ENCODE measurements at places on chromosomes 7 and 10.

GRCh38 chr7:95599069-95599468 lies 2.8 kb upstream of the PDK4 start:
- peak; percentile 59 for DNase-seq

- DNase-seq: no peak
Measured at GRCh38 chr10:70584909-70585544, 17.5 kb downstream of the PRF1 start.

- DNase-seq: no peak
Measured at GRCh38 chr7:36137258-36137657, 15.8 kb upstream of the EEPD1 start.

DNA sequence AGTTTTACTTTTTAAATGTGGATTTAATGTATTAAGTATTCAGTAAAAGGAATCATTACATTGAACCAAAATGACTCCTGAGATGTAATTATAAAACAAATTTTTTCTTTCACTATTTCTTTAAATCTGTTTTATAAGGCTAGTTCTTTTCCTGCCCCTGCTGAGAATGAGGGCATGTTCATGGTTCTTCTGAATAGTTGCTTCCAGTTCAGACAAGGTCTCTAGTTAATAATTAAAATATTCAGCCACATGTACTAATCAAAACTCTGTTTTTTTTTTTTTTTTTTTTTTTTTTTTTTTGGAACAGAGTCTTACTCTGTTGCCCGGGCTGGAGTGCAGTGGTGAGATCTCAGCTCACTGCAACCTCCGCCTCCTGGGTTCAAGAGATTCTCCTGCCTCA lies 321.2 kb downstream of the DNAJB9 start:
- DNase-seq: no peak

GRCh38 chr10:110323503-110323902 lies 18.8 kb upstream of the SMNDC1 start:
- DNase-seq: no peak

DNA sequence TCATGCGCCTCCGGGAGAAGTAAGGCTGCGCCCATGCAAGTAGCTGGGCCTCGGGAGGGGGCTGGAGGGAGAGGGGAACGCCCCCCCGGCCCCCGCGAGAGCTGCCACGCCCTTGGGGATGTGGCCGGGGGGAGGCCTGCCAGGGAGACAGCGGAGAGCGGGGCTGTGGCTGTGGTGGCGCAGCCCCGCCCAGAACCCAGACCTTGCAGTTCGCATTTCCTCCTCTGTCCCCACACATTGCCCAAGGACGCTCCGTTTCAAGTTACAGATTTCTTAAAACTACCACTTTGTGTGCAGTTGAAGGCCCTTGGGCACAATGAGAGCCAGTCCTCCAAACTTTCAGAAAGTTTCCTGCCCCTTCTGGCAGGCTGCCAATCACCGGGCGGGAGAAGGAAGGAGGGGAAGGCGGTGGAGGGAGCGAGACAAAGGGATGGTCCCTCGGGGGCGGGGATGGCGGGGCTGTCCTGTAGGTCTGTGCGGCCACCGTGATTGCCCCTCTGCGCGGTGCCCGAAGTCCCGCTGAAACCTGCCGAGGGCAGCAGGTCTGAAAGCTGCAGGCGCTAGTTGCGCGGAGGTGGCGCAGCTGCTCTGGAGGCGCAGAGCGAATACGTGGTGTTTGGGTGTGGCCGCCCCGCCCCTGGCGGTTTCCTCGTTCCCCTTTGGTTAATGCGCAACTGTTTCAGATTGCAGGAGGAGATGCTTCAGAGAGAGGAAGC lies 2.1 kb downstream of the VIM start:
- DNase-seq: peak; percentile 63

- DNase-seq: no peak
Measured at GRCh38 chr7:22765609-22766008, 38.6 kb downstream of the IL6 start.

GRCh38 chr7:143974459-143974858 lies 19.8 kb downstream of the OR2F1 start:
- peak; percentile 84 for DNase-seq

GRCh38 chr7:94466516-94466915 lies 43.1 kb upstream of the CASD1 start:
- DNase-seq: no peak

DNA sequence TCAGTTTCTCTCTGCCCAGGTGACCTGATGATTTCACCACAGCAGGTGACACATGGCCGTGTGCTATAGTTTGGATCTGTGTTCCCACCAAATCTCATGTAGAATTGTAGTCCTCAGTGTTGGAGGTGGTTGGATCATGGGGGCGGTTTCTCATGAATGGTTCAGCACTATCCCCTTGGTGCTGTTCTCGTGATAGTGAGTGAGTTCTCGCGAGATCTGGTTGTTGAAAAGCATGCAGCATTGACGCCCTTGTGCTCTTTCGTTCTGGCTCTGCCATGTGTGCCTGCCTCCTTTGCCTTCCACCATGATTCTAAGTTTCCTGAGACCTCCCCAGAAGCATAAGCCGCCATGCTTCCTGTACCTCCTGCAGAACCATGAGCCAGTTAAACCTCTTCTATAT lies 85.2 kb upstream of the C1QL3 start:
- no peak for DNase-seq

DNA sequence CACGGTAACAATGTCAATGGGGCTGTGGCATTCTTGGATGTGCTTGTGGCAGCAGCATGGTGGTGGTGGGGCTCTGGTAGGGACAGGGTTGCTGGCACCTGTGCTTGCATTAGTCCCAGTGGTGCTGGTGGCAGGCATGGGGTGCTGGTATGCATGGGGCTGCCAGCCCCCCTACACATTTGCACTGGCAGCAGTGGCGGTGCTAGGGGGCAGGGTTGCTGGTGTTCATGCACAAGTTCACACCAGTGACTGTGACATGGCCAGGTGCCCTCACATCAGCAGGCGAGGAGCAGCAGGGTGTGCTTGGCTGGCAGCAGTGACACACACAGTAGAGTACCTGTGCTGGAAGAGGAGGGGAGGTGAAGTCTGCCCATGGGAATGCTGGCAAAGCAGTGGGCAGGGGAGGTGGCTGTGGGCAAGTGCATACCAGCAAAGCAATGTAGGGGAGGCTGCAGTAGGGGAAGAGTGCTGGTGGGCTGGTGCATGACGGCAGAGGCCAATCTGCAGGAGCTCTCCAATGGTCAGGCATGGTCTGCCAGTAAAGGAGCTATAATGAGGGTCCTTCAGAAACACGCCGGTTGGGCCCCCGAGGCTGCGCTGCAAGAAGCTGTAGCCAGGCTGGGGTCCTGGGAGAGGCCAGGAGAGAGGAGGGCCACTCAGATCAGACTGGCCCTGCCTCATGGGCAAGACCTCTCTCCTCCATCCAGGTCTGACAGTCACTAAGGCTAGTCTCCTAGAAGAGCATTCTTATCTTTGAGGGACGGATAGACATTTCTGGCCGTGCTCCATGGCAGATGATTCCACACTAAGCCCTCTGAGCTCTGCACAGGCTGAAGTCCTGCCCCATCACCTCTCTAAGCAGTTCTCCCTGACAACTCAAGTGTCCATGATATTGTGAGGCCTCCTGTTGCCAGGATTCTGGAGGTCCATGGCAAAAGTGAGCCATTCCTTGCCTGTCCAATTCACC lies 406.4 kb downstream of the SEMA3D start:
- no peak for DNase-seq

- DNase-seq: no peak
Measured at GRCh38 chr10:12321641-12322040, 27.7 kb upstream of the CAMK1D start.

DNA sequence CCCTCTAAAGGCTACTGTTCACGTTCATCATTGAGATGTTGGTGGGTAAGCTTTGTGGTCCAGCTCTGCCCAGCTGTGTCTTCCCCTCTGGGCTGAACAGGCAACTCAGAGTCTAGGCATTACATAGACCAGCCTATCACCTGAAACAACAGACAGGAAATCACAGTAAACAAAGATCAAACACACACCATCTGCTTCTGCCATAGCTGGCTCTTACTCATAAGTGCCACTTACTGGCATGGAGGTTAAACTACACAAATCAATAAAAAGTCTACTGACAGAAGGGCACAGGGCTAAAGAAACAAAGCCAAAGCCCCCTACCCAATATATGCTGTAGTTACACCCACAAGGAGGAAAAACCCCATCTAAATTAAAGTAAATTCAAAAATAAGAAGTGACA lies 35.0 kb downstream of the SEPTIN14 start:
- DNase-seq: no peak

- DNase-seq: no peak
Measured at GRCh38 chr7:23372611-23373010, 73.5 kb downstream of the MALSU1 start.

- no peak for DNase-seq
Measured at GRCh38 chr10:70162892-70163201, 7.5 kb downstream of the SAR1A start.

- no peak for DNase-seq
Measured at GRCh38 chr7:156466272-156466671, 174.3 kb upstream of the RNF32 start.

DNA sequence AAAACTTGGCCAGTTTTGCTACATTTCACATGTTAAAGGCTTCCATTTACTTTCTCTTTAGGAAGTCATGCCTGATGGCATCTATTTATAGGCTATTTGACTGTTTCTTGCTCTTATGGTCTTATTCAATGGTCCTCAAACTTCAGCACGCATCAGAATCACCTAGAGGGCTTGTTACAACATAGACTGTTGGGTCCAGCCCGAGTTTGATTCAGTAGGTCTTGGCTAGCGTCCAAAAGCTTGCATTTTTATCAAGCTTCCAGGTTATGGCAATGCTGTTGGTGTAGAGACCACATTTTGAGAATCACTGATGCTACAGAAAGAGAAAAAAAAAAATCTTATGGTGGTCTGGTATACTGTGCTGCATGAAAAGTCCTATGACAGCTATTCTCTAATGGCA lies 51.9 kb downstream of the MTPN start:
- DNase-seq: no peak

GRCh38 chr10:31063841-31064240 lies 32.2 kb upstream of the ZNF438 start:
- no peak for DNase-seq

DNA sequence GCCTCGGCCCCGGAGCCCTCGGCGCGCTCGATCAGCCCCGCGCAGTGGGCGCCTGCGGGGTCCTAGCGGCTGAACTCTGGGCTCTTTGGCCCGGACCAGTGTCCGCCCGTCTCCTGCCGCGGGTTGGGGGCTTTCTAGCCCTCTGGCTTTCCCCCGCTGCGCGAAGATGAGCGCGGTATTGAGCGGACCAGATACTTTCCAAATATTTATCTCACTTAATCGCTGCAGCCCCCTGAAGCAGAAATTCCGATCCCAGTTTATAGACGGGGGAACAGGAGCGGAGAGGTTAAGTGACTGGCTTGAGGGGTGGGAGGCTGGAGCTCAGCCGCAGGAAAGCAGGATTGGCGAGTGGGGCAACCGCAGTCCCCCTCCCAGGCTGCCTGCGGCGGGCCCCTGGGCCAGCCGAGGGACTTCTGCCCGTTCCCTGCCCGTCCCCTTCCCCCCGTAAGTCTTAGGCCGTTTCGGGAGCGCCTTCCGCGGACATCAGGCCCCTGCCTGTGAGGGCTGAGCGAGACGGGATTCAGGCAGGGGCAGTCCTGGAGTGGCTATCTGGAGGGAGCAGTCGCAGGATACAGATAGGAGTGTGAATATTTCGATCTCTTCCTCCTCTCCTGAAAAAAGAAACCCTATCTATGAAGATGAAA lies 565 bp downstream of the STRIP2 start:
- no peak for DNase-seq

GRCh38 chr10:12507165-12507850 lies 158.0 kb downstream of the CAMK1D start:
- no peak for DNase-seq

DNA sequence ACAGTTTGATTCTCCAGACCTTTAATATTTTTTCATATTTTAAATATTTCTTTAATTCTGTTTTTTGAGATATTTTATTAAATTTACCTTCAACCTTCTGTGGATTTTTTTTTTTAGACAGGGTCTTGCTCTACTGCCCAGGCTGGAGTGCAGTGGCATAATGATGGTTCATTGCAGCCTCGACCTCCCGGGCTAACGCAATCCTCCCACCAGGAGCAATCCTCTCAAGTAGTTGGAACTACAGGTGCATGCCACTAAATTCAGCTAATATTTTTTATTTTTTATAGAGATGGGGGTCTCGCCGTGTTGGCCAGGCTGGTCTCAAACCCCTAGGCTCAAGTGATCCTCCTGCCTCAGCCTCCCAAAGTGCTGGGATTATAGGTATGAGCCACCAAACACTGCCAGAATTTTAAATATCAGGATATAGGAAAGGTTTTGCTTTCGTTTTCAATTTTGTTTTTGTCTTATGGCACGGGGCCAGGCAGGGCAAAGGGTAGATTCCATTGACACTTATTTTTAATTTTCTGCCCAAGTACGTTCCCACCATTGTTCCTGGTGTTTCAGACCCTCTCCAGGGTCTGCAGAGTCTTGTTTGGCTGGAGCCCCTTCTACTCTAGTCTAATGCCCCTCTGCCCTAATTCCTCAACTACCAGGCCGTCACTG lies 1.2 kb downstream of the TACC2 start:
- no peak for DNase-seq

DNA sequence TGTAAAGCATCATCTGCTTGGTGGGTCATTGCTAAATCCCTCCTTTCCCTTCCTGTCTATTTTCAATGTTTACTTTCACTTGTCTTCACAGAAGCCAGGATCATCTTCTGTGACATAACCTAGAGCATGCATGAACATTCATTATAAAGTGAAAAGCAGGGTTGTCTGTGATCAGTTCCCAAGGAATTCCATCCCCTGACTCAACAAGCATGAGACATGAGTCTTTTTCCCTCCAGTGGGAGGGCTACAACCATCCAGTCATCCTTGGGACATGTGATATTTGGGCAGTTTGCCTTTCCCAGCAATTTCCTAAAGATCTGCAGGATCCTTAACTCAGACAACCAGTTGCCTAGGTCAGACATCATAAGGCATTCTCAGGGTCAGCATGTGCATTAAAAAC lies 166.3 kb upstream of the TMEM196 start:
- no peak for DNase-seq

DNA sequence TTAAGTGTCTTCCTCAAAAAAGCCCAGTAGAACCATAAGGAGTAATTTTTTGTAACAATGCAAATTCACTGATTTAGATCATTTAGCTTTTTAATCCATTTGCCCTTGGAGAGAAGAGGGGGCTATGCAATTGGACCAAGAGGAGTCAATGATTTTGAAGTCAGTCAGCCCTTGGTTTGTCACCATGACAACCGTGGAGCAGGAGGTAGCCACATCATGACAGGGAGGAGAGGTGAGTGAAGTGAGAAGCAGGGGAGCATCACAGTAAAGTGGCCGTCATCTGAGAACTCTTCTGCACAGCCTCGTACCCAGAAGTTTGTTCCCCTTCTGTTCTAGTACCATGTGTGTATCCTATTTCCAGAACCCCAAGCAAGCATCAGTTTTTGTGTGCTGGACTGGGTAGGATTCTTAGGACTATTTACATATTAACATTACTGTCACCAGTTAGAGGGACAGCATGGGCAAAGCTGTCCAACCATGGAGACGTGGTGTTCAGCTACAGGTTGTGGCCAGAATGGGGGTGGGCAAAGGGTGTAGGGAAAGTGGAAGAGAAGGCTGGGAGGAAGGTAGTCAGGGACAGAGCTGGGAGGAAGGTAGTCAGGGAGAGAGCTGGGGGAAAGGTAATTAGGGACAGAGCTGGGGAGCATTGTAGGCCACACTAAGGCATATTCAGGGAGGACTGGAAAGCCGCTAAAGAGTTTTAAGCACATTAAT lies 13.1 kb downstream of the UBE3C start:
- no peak for DNase-seq

- no peak for DNase-seq
Measured at GRCh38 chr7:77327067-77327931, 88.8 kb downstream of the GSAP start.

Measured in LNCaP clone FGC (cell line).